ENCODE measurements at places on chromosomes 6 and 20.
A peak's percentile ranks its signal among the peaks of the same experiment; 100 is the strongest.

GRCh38 chr6:128303870-128304269 lies 216.5 kb downstream of the PTPRK start:
- DNase-seq, result no peak

- no peak for DNase-seq
Measured at GRCh38 chr6:14861491-14861943, 384.4 kb upstream of the JARID2 start.

GRCh38 chr6:30169658-30170614 lies 6.6 kb downstream of the TRIM15 start:
- DNase-seq, result peak; percentile 77

DNA sequence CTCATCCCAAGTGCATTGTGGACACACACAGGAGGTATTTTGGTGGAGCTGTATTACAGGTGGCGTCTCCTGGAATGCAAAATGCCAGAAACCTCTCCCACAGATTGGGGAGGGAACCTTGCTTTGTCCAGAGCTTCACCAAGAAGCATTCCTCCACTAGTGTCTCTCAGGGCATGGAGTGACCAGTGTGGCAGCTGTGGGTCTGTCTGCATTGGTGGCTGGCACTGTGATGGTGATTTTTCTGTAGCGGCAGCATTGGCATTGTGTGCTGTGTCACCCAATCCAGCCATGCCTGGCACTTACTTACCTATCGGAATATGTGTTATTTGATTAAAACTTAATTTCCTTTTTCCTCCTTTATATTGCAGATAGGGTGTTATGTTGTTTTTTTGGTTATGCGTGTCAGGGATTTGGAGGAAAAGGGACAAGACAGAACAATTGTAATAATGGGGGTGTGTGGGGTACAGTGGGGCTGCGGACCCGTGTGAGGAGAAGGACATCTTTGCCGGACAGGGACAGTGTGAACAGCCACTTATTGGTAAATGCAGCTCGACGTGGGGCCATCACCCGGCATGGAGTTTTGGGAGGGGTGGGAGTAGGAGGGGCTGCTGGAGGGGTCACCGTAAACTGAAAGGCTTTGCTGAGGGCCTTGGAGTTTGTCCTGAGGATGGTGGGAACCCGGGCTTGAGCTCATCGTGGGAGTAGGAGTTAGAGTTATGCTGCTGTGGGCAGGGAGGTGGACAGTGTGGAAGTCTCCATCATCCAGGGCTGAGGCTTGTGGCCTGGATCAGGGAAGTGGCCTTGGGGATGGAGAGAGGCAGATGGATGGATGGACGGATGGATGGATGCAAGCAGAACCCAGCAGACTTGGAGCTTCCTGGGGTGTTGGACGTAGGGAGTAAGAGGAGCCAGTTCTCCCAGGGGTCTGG lies 105.0 kb downstream of the SYCP2 start:
- DNase-seq, result no peak

GRCh38 chr6:157625764-157626163 lies 197.3 kb upstream of the SNX9 start:
- no peak for DNase-seq

- no peak for DNase-seq
Measured at GRCh38 chr6:91483415-91484105, 896.7 kb upstream of the MAP3K7 start.

Data from GM13977 (cell line).